ENCODE measurements at places on chromosomes 12 and 14.

DNA sequence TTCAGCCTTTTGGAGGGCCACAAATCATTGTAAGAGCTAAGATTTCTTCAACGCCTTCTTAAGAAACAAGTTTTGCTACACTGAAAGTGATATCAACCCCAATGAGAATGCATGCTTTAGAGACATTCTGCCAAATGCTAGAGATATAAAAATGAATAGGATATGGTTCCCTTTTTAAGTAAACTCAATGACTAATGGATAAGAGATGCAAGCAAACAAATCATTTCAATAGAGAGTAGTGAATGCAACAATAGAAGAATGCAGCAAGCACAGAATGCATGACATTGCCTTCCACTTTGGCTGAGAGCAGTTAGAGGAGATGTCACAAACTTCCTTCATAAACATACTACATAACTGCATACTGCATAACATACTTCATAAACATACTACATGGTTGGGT lies 116.4 kb downstream of the PDZRN4 start:
- no peak for DNase-seq

DNA sequence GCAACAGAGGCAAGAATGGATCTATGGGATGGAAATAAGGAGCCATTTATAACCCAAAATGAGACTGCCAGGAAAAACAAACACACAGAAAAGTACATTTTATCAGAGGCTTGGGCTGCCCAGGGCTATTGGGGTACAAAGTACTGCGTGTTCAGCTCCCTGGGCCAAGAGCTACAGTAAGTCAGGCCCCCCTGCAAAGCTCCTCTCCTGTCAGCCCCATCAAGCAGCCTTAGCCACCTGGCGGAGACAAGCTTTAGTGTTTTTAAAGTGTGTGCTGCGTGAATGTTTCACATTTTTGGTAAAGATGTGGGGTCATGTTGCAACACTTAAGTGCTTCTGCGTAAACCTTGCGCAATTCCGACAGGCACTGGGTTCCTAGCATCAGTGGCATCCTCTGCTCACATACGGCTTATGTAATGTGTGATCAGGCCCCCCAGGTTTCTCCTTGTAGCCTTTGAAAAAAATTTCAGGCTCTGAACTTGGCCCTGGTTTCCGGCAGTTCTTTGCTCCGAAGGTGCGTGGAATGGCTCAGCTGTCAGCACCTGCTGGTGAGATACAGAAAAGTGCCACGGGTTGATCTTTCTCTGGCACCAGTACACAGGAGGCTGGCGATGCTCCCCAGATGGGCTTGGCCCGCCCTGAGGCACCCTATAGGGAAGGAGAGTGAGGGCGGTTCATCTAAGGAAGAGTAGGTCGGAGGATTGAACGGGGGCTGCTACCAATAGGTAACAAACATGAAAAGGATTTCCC lies 198.7 kb upstream of the EEA1 start:
- peak; percentile 93 for DNase-seq

DNA sequence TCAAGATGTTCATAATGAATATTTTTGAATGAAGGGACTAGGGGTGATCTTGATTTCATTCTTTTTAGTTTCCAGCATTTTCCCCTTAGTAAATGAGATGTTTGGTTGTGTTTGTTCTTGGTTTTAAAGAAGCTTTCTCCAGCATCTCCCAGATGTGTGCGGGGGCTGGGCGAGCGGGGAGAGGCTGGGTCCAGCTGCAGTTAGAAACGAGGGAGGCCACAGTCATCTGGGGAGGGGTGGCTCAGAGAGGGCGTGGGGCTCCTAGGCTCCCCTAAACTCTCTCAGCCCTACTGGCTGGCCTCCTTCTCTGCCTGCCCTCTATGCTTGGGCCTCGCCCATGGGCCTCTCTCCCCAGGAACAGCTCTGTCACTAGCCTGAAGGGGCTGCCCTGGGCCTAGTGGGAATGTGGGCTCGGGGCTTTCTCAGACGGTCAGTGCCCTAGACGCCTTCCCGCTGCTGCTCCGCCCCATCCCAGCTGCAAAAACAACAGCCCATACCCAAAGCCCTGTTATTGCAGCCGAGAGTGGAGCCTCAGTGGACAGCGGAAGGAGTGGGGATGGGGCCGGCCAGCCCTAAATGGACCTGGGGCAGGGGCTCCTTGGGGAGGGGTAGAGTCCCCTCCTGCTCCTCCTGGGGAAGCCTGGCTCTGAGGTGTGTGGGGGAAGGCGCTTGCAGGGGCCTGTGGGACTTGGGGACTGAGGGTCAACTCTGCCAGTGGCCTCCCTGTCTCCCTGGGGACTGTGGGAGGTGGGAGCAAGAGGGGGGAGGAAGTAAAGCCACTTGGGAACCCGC lies 18.3 kb upstream of the EIF2B2 start:
- DNase-seq: no peak

DNA sequence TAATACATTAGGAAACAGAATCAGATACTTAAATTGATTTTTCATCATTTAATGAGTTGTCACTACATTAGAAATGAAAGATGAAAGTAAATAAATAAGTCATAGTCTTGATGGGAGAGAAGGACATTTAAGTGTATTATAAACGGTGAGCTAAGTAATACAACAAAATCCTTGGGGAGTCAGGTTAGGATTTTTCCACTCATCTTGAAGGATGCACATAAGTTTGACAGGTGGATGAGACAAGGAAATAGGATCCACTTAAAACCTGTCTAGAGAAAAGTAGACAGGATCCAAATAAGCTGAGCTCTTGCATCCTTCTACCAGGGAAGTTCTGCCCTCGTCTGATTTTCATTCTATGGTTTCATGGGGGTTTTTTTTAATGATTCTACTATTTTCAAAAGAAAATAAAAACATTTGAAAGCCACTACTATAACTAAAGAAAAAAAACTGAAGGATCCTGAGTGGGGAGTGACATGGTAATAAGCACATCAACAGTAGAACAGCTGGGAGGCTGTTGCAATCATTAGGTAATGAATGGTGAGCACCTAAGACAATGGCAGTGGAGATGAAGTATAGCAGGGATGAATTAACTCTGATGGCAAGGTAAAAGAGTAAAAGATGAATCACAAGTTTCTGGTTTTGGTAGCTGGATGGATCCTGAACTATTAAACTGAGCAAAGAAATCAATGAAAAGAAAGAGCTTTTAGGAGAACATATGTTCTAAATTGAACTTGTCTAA lies 17.0 kb downstream of the CEP128 start:
- no peak for DNase-seq

- DNase-seq: no peak
Observed at GRCh38 chr12:25397001-25397400, 146.3 kb upstream of the KRAS start.

Measured in NCI-H2081 (cell line).